Left kidney (tissue), 8 donors: ENCODE measurements at places on chromosomes 5 and 9.
A peak's percentile ranks its signal among the peaks of the same experiment; 100 is the strongest.

DNA sequence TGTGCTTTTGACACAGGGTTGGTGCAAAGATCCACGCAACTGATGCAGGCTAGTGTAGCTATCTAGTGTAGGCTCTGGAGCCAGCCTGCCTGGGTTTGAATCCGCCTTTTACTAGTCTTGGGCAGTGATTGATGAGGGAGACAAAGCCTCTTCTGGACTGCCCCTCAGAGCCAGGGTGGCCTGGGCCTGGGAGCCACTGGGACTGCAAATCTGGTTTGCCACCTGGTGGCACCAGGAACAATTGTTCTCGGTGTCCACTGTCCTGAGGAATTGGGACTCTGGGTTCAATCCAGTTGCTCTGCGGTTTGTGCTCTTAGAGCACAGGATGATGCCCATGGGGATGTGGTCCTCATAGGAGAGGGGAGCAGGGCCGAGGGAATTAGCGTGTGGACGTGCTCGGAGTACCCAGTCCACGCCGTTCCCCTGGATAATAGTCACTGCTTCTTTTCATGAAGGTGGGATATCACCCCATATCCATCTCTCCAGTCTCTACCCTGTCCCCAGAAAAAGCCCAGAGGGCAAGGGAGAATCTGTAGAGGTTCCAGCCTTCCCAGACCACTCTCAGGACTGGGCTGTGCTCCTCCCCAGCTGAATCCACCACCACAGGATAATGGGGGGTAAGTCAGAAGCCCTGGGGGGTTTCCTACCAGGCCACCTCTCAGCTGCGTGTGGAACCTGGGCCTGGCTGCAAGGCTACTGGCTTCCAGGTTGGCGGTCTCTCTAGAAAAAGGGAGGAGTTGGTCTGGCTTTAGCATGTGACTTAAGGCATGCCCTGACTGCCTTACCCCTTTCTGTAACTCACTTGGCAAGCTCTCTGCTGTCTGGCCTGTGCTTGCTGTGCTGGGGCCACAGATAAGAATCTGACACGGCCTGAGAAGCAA lies 1.9 kb downstream of the B4GALT7 start:
- DNase-seq: no peak

DNA sequence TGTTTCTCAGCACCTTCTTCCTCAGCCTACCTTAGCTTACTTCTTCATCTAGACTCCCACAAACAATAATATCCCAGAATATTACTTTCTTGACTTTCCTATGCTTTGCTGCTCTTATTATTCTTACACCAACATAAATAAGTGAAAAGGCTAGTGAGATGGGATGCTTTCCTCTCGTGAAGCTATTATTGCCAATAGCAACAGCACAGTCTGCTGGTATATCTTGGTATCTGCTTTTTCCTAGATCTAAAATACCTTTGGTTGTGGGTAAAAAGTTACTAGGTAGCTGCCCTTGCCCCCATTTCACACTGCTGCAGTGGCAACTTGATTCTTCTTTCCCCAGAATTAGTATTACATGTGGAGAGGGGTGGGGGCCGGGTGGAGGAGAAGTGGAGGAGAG lies 26.1 kb upstream of the GLIPR2 start:
- no peak for DNase-seq

DNA sequence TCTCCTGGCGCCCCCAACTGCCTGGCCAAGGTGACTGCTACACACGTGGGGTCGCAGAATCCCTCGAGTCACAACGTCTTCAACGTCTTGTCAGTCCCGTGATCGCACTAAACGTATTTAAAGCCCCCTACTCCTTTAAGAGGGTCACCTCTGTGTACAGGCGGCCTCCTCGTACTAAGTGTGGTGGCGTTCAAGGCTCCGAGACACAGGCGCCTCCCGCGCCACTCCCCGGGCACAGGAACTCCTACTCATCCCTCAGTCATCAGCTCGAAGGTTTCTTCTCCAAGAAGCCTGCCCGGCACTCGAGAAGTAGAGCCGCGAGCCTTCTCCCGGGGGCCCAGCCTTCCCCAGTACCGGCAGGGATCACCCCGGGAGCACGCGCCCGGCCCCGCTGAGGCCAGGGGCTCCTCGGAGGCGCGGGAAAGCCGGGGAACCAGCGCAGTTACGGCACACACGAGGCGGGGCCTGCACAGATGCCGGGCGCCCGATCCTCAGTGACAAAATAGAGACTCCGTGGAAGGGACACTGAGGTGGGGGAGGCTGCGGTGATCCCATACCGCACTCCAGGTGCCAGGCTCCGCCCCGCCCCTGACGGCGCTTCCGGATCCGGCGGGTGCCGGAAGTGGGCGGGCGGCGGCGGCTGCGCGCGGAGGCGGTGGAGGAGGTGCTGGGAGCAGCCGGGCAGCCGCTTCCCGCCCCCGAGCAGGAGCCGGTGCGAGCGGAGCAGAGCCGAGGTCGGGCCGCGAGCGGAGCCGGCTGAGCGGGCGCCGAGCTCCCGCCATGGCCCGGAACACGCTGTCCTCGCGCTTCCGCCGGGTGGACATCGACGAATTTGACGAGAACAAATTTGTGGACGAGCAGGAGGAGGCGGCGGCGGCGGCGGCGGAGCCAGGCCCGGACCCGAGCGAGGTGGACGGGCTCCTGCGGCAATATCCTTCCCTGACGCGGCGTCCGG lies 6.9 kb downstream of the ARPC5L start:
- DNase-seq: peak; percentile 84

GRCh38 chr9:137318602-137319001 lies 16.5 kb upstream of the NRARP start:
- no peak for DNase-seq

DNA sequence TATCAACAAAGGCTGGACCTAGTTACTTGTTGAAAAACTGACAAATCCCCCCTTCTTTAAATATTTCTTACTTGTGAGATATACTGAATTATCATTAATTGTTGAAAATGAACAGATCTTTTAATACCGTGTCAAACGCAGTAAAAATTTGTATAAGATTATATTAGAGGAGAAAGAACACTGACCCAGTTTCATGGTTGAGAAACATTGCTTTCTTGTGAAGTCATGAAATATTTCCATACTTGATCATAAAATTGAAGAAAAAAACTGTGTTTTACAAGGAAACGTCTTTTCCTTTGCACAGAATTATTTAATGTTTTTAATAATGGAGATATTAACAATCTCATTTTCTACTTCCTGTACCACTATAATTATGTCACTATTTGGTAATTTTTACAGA lies 45.8 kb downstream of the MOCS2 start:
- DNase-seq: no peak

GRCh38 chr9:114484215-114484853 lies 20.9 kb downstream of the WHRN start:
- no peak for DNase-seq

GRCh38 chr5:123455095-123455494 lies 31.9 kb upstream of the CEP120 start:
- no peak for DNase-seq

DNA sequence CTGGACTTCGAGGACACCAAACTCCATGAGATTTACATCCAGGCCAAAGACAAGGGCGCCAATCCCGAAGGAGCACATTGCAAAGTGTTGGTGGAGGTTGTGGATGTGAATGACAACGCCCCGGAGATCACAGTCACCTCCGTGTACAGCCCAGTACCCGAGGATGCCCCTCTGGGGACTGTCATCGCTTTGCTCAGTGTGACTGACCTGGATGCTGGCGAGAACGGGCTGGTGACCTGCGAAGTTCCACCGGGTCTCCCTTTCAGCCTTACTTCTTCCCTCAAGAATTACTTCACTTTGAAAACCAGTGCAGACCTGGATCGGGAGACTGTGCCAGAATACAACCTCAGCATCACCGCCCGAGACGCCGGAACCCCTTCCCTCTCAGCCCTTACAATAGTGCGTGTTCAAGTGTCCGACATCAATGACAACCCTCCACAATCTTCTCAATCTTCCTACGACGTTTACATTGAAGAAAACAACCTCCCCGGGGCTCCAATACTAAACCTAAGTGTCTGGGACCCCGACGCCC lies 1.3 kb downstream of the PCDHGC3 start:
- DNase-seq: no peak

DNA sequence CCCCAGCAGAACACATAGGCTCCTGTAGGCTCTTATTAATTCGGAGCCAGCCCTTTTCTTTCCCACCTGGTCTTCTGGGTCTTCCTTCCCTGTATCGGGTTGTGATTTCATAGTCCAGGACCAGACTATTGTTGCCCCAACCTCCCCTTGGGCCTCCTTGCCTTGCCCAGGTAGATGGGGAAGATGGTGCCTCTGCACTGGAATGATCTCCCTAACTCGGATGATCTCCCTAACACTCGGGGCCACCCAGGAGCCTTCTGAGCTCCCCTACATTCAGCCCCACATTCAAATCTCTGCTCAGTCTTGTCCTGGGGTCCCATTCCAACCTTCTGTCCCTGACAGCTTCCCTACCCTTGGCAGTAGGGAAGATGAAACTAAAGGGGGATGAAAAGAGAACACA lies 2.7 kb upstream of the IRF1 start:
- no peak for DNase-seq
